T-cell (primary cell): ENCODE measurements at places on chromosomes 11 and 22.
A peak's percentile ranks its signal among the peaks of the same experiment; 100 is the strongest.

DNA sequence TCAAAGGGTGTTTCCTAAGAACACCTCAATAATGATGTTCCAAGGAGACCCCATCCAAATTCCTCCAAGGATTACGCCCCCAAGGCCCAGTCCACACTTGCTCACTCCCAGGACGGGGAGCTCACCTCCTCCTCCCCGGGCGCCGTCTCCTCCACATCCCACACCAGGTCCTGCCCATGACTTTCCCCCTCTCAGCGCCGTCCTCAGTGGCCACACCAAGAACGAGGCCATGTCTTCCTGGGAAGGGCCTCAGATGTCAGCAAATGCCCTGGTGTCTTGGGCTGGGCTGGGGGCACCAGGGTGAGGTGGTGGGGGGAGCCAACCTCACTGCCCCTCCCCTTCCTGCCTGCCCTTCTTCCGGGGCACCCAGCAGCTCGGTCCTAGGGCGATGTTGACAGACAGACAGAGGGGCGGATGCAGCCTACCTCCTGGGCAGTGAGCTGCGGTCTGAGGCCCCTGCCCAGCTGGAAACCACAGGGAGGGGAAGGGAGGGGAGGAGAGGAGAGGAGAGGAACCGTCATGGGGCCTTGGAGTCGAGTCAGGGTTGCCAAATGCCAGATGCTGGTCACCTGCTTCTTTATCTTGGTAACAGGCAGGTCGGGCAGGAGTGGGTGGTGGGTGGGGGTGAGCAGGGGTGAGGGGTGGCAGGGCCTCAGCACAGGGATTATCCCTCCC is at the start of the genes C11orf21 and TSPAN32:
TSS of gene C11orf21 (minus strand) at position 288 of the 675 bp plus-strand sequence. CDS start at position 178, 110 bp downstream.
TSS of gene TSPAN32 (plus strand) at position 383 of the 675 bp plus-strand sequence. CDS start at position 520, 137 bp downstream.
- peak; percentile 30 for DNase-seq
- no peaks in the 10 kb centered on the region for H3K27me3 ChIP-seq
- peak within 1 kb of the TSS; percentile 76 for H3K4me3 ChIP-seq
- peaks cover 44% of the 10 kb centered on the region for H3K4me1 ChIP-seq

- no peaks in the 10 kb centered on the region for H3K4me1 ChIP-seq
- H3K27me3 ChIP-seq: no peaks in the 10 kb centered on the region
- H3K4me3 ChIP-seq: no peak overlapping the region
Observed at GRCh38 chr11:123148965-123149364, 46.1 kb downstream of the CLMP start.

DNA sequence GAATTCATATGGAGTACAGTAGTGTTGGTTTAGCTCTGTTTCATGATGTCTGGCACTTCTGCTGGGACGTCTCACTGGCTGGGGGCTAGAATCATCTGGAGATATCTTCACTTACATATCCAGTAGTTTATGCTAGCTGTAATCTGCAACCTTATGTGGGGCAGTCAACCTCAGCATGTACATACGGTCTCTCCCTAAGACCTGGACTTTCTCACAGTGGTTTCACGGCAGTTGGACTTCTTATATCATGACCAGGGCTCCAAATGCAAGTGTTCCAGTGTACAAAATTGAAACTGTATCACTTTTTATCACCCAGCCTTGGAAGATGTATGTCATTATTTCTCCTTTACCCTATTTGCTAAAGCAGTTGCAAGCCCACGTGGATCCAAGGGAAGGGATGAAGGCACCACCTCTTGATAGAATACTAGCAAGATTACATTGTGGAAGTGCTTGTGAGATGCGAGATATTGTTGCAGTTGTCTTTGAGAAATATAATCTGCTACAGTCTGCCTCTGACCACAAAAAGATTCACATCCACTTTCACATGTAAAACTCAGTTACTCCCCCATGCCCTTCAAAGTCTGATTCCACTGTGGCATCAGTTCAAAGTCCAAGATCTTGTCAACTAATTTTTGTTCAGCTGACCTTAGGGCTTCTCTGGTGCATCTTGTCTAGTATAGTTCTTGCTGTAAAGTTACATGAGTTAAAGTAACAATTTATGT is 316.6 kb upstream of the NCAM1 start:
- no peak overlapping the region for H3K27ac ChIP-seq
- no peaks in the 10 kb centered on the region for H3K36me3 ChIP-seq
- H3K4me1 ChIP-seq: no peaks in the 10 kb centered on the region

GRCh38 chr11:12017865-12018453 is 9.5 kb upstream of the DKK3 start:
- H3K27ac ChIP-seq: no peak overlapping the region
- no peaks in the 10 kb centered on the region for H3K36me3 ChIP-seq
- H3K27me3 ChIP-seq: peaks cover 2% of the 10 kb centered on the region
- H3K4me1 ChIP-seq: no peaks in the 10 kb centered on the region
- no peak overlapping the region for H3K4me3 ChIP-seq

GRCh38 chr11:64229744-64230170 is 591 bp upstream of the DNAJC4 start:
- no peaks in the 10 kb centered on the region for H3K27me3 ChIP-seq
- DNase-seq: no peak

DNA sequence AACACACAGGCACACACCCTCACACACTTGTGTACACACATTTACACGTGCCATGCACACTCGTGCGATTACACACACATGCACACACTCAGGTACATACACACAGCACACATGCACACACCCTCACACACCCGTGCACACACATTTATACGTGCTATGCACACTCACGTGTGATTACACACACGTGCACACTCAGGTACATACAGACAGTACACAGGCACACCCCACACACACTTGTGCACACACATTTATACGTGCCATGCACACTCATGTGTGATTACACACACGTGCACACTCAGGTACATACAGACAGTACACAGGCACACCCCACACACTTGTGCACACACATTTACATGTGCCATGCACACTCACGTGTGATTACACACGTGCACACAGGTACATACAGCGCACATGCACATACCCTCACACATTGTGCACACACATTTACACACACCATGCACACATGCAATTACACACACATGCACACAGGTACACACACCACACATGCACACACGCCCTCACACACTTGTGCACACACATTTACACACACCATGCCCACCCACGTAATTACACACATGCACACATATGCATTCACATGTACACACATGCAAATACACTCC is 4.6 kb downstream of the IFITM10 start:
- H3K4me1 ChIP-seq: peaks cover 4% of the 10 kb centered on the region
- H3K27ac ChIP-seq: no peak overlapping the region
- H3K4me3 ChIP-seq: no peak overlapping the region
- DNase-seq: no peak
- peaks cover 25% of the 10 kb centered on the region for H3K27me3 ChIP-seq
- H3K36me3 ChIP-seq: no peaks in the 10 kb centered on the region

- no peaks in the 10 kb centered on the region for H3K4me1 ChIP-seq
- no peaks in the 10 kb centered on the region for H3K36me3 ChIP-seq
- H3K27ac ChIP-seq: no peak overlapping the region
- H3K4me3 ChIP-seq: no peak overlapping the region
Observed at GRCh38 chr11:45679806-45680205, 14.4 kb upstream of the CHST1 start.

GRCh38 chr11:27663326-27663725 is 36.9 kb downstream of the BDNF start:
- H3K4me1 ChIP-seq: no peaks in the 10 kb centered on the region
- no peak for DNase-seq
- no peak overlapping the region for H3K27ac ChIP-seq
- H3K36me3 ChIP-seq: no peaks in the 10 kb centered on the region
- no peaks in the 10 kb centered on the region for H3K27me3 ChIP-seq

GRCh38 chr11:7514099-7514591 is 346 bp downstream of the PPFIBP2 start:
- H3K4me1 ChIP-seq: peaks cover 46% of the 10 kb centered on the region
- H3K27me3 ChIP-seq: peaks cover 8% of the 10 kb centered on the region
- H3K27ac ChIP-seq: no peak overlapping the region

DNA sequence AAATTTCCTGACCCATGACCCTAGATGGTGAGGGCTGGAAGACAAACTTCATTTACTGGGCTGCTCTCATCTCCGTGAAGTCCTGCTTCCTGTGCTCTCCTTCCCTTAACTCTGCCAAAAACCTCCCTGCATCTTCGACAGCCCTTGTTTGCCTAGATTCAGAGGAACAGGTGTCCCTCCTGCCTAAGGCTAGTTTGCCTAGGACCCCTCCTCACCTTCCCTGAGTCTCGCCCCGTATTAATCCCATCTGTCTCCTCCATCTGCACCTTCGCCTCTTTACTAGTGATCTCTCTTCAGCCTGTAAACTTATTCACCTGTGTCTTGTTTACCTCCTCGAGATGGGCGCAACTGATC is 33.1 kb downstream of the EIF3F start:
- no peak for DNase-seq
- peaks cover 49% of the 10 kb centered on the region for H3K27me3 ChIP-seq
- H3K36me3 ChIP-seq: no peaks in the 10 kb centered on the region
- no peak overlapping the region for H3K27ac ChIP-seq
- H3K4me3 ChIP-seq: peak overlapping the region; percentile 38

GRCh38 chr22:35357883-35358621 is 22.8 kb upstream of the HMOX1 start:
- H3K27ac ChIP-seq: no peak overlapping the region
- H3K27me3 ChIP-seq: peaks cover 33% of the 10 kb centered on the region
- no peaks in the 10 kb centered on the region for H3K36me3 ChIP-seq
- H3K4me3 ChIP-seq: no peak overlapping the region

GRCh38 chr11:21582791-21583190 is 610.1 kb upstream of the ANO5 start:
- no peaks in the 10 kb centered on the region for H3K4me1 ChIP-seq
- H3K4me3 ChIP-seq: no peak overlapping the region
- H3K27me3 ChIP-seq: no peaks in the 10 kb centered on the region
